ENCODE measurements at places on chromosomes 16 and 17.
A peak's percentile ranks its signal among the peaks of the same experiment; 100 is the strongest.

DNA sequence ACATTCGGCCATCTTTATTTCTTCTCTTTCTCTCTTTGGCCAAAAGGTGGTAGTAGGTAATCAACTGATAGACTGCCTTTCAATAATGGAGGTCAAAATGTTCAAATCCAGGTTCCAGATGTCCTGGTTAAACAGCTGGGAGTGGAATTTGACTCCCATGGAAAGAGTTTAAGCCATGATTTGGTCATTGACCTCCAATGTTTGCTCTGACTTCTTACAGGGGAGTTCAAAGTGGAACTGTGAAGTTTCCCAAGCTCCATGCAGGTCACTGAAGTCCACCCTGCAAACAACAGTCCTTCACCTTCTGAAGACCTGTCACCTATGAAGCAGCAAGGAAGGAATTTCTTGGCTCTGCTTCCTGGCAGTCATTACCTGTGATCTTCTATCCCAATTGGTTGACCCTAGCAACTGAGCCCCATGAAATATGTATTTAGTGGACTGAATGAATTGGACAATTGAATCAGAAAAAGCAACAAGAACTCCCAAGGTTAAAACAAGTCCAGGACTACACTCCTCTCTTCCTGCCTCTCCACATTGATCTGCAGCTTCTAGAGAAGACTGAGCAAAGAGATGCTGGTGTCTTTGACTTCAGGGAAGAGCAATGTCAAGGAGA lies 28.0 kb upstream of the SOX9 start:
- DNase-seq: no peak

DNA sequence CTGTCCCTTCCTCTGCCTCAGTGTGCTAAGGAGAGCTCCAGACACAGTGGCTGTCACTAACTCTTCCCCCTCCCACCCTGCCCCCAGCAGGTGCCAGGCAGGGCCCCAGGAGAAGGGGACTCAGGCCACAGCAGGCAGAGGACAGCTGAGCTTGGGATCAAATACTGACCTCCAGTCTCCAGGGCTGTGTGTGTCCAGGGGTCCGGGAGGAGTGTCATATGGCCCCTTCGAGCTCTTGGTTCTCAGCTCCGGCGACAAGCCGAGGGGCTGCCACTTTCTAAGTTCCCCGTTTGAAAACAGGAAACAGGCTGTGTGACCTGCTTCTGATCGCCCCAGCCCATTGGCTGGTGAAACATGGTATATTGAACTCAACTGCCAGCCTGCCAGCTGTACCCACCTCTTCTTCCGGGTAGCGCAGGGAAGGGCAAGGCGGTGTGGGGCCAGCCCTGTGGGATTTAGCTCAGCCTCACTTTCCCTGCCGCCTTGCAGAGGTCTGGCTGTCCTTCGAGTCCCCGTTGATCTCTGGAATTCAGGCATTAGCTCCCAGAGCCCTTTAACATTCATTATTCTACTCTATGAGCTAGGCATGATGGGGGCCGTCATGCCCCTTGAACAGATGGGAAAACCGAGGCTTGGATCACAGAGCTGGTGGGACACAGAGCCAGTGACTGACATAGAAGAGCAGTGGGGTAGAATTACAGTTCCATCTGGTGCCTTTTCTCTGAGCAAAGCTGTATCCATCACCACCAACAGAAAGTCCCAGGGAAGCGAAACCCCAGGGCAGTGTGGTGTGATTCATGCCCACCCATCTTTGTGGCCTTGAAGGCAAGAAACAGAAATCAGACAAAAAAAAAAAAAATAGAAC lies at the start of gene SNX20:
TSS of gene SNX20 (minus strand) at position 292 of the 865 bp plus-strand sequence. CDS start 3,786 bp downstream, outside the sequence.
- DNase-seq: peak; percentile 81

DNA sequence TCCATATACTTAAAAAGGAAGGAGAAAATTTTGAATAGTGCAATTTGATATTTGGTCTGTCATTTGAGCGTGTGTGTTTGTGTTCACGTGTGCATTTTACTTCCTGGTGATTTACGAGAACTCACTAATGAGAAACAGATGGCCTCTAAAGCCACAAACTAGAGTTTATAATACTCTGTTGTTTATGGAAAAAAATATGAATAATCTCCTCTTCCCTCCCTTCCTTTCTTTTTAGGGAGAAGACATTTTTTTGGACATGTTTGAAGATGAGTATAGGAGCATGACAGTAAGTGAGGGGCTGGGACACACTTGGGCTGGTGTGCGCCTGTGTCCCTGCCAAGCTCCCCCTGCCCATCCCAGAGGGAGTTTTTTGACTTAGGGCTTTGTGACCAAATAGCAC lies 102.7 kb downstream of the CLEC16A start:
- no peak for DNase-seq

- no peak for DNase-seq
These were observed 27.2 kb downstream of the NPLOC4 start for GRCh38 chr17:81609541-81610311.

Data from RPMI8226 (cell line).